Stimulated activated CD4-positive, alpha-beta T cell treated with anti-CD3 and anti-CD28 coated beads, Interleukin-1b, Interleukin-23, amount 100 ng/mL, for 1 hour (primary cell): ENCODE measurements at places on chromosomes 13 and 19.

GRCh38 chr19:50547385-50548190, 20.6 kb downstream of the LRRC4B start:
- DNase-seq: no peak

GRCh38 chr19:11324079-11324661, 15.3 kb downstream of the RAB3D start:
- no peak for DNase-seq

- no peak for DNase-seq
These were observed 1.5 kb downstream of the CERS1 start for GRCh38 chr19:18894254-18895037.

DNA sequence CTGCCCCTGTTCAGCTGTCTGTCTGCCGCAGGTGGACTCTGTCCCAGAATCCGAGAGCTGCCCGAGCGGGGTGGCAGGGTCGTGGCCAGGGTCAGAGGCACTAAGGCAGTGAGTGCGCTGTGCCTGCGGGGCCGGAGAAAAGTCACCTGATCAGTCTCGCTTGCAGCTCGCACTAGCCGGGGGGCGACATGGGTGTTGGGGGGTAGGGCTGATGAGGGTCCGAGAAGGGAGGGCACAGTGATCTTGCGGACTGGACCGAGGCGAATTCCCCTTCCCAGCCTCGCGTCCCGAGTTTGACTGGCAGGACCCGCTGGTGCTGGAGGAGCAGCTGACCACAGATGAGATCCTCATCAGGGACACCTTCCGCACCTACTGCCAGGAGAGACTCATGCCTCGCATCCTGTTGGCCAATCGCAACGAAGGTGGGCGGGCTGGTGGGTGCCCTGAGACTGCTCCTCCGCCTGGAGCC, 627 bp downstream of the GCDH start:
- no peak for DNase-seq

GRCh38 chr19:42088471-42089190, 12.7 kb downstream of the ZNF574 start:
- no peak for DNase-seq

DNA sequence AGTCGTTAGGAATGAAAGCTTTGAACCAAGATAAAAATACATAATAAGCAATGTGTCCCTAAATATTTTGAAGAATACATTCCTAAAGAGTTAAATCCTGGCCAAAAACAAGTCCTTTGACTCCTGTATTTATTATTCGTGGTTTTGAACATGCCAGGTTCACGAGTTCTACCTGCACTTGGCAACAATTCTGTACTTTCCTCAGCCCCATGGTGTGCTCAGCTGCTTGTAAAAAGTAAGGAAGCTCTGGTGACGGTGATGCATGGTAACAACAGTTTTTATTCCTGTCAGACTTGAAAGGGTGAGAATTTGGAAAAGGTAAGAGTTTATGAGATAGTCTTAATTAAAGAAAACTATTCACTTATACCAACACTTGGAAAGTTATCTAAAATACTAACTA, 95.0 kb upstream of the KLF12 start:
- DNase-seq: no peak

- DNase-seq: no peak
These were observed 209.6 kb downstream of the ATP8A2 start for GRCh38 chr13:25581351-25581750.

DNA sequence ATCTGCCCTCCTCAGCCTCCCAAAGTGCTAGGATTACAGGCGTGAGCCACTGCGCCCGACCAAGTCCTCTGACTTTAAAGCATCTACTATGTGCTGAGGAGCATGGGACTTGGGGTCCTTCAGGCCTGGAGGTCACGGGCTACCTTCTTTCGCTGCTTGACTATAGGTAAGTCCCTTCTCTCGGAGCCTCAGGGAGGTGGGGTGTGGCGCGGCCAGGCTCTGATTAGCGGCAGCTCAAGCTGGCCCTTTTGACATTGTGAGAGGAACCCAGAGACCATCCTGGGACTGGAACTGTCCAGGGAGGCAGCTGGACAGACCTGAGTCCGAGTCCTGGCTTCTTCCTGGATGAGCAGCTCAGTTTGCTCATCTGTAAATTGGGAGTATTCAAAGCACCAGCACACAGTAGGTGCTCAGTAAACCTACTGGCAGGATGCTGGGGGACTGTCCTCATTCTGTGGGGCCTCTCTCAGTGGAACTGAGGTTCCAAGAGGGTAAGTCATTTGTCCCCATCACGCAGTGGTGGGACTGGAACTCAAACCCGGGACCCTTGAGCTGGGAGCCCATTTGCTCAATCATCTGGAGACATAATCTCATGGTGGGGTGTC, 780 bp downstream of the FCER2 start:
- DNase-seq: no peak

DNA sequence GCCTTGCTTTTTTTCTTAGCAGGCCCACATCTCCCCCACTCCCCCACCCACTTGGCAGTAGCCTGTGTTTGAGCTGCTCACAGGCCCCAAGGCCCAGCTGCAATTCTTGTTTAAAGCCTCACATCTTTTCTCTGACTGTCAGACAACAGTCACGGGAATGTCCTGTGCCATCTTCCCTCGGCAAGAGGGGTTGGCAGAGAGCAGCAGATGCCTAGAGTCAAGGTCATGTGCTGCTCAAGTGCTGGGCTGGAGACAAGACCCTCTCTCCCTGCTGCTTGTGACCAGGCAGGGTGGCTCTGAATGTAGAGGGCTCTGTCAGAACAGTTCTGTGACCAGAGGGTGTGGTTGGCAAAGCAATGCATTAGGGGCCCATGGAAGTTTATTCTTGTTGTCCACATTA, 47.4 kb downstream of the BBC3 start:
- DNase-seq: no peak

DNA sequence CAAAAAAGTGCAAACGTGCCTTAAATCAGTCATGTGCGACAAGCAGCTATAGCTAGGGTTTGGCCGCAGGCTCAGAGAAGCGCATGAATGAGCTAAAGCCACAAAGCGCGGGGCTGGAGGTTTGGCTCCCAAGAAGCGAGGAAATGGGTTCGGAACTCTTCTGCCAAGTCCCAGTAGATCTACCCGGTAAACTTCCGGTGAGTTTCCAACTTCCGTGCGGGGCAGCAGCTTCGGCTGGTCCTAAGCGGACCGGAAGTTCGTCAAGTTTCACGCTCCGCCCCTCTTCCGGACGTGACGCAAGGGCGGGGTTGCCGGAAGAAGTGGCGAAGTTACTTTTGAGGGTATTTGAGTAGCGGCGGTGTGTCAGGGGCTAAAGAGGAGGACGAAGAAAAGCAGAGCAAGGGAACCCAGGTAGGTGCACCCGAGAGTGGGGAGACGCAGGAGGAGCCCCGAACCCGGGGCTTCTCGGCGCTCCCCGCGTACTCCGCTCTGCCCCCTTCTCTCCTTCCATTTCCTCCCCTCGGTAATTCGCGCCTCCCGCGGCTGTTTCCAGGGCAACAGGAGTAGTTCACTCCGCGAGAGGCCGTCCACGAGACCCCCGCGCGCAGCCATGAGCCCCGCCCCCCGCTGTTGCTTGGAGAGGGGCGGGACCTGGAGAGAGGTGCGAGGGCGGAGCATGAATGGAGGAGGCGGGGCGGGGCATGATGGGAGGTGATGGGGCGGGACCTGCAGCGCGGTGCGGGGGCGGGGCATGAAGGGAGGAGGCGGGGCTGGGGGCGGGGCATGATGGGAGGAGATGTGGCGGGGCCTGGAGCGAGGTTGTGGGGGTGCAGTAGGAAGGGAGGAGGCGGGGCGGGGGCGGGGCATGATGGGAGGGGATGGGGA, at the start of gene NR1H2:
Gene NR1H2, plus strand, starts transcription at position 292 of the 885 bp plus-strand sequence. CDS start 1,149 bp downstream, outside the sequence.
- DNase-seq: peak; percentile 93
